Fibroblast of skin of right quadriceps (primary cell): ENCODE measurements at places on chromosomes 4 and X.

DNA sequence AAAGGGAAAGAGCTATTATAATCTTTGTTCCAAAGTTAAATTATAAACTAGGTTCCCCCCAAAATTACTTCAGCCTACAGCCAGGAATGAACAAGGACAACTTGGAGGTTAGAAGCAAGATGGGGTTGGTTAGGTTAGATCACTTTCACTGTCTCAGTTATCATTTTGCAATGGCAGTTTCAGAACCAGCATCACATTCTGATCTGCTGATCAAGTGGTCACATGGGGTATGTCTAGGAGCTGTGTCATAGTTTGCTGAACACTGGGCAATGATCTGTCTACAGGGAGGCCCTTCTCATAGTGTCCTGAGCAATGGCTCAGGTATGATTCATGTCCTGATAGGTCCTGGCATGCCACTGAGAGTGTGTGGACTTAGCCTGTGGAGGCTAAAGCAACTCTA lies 41.6 kb upstream of the XIAP start:
- DNase-seq, result no peak

- peak; percentile 19 for DNase-seq
Observed at GRCh38 chr4:10656988-10657387, 27.6 kb downstream of the CLNK start.

GRCh38 chr4:71270901-71271300 lies 67.9 kb upstream of the SLC4A4 start:
- DNase-seq, result peak; percentile 55

DNA sequence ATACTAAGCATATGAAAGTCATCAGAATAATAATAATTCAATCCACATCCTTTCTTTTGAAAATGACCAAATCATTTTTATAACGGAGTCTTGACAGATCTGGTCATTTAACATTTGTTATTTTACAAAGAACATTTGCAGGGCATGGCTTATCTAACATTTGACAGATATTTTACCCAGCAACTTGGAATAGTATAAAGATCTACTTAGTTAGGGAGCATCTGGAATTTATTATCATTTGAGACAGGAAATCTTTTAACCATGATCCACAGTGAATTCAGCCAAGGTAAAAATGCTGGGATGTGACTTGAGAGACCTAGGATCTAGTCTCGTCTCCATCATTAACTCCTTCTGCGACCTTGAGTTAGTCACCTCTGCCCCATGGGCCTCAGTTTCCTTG lies 22.4 kb downstream of the STARD8 start:
- peak; percentile 60 for DNase-seq

GRCh38 chrX:103554687-103555424 lies 30.5 kb upstream of the TCEAL4 start:
- peak; percentile 68 for DNase-seq

DNA sequence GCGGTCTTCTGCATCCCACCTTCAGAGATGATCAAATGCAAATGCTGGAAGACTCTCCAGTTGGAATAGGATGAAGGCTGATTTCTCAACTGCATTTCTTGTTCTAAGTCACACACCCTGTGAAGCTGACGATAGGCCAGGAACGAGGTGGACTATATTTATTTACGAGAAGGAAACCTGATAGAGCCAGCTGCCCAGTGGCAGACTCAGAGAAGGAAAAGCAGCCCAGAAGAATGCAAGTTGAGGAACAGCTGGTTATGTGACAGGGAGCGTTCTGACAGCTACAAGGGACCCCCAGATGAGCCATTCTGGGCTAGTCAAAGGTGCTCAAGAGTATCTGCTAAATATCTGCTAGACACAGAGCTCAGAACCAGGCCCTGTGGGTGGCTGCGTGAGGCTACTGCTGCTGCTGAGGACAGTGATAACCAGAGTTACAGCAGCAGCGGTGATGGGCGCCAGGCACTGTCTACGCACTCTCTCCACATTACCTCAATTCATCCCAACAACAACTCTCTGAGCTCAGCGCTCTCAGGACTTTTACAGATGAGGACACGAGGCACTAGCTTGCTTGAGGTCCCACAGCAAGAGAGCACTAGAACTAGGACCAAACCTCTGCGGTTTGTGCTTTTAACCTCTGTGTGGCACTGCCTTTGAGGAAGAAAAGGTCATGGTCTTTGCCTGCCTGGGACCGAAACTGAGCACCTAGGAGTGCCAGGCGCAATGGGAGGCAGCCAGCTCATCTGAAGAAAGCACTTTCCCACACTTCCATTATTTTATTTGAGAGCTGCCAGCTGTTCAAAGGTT lies 69.0 kb downstream of the GATB start:
- no peak for DNase-seq

DNA sequence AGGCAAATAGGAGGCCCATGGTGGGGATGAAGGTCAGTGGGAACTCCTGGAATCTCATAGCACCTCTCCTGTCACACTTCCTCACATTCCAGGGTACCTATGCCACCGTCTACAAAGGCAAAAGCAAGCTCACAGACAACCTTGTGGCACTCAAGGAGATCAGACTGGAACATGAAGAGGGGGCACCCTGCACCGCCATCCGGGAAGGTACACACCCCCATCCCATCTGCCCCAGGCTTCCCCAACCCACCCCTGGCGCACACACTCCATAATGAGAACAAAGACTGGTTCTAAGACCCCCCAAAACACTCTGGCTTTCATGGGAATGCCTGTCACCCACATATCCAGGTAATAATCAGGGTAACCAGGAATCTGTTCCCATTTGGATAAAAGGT lies 6.4 kb downstream of the CDK16 start:
- DNase-seq, result no peak

DNA sequence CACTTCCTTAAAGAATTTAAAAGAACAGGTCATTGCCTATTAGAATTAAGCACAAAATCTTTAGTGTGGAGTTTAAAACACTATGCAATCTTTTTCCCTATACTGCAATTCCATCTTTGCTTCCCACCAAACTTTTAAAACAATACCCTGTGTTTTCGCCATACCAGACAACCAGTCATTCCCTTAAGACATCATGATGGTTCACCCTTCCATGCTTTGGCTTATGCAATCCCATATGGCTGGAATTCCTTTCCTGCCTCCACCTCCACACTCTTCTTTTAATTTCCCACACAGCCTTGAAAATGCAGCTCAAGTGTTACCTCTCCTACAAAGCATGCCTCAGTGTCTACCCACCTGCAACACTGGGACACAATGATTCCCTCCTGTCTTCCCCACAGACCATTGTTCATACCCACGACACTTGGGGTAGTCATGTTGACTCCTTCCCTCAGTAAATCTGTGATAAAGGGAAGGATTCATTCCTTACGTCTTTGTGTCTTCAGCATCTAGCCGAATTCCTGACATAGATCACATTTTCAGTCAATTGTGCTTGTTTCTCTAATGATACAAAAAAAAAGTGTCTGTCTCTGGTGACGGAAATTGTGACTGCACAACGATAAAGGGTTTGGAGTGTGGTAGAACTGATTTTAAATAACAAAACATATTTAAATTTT lies 166.3 kb downstream of the FNIP2 start:
- DNase-seq, result peak; percentile 26

DNA sequence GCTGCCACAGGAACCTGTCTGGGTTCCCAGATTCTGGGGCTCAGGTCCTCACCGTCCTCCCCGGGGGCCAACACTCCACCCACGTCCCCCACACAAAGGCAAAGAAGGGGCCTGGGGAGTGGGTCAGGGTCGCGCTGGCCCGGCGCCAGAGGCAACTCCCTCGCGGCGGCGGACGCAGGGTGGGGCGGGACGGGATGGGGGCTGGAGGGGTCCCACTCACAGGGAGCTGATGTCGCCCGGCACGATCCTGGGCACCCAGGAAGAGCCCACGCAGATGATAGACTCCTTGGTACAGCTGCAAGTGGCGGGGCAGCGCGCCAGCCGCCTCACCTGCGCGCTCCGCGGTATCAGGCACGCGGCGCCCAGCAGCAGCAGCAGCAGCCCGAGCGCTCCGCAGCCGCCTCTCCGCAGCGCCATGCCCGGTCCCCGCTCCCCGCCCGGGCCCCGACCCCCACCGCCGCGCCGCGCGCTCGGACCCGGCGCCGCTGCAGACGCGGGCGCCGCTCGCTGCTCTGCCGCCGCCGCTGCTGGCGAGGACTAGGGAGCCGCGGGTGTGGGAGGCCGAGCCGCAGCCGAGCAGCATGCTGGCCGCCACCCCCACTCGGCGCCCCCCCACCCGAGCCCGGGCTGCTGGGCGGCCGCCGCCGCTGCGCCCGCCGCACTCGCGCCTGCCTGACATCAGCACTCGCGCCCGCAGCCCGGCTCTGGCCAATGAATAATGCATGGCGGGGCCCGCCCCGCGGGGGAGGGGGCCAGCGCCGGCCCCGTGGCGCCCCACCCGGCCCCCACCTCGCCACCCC lies at the start of gene LGI2:
Gene LGI2, minus strand, starts transcription at position 670 of the 800 bp plus-strand sequence. Its CDS starts 253 bp downstream, at position 417.
- DNase-seq, result peak; percentile 11

DNA sequence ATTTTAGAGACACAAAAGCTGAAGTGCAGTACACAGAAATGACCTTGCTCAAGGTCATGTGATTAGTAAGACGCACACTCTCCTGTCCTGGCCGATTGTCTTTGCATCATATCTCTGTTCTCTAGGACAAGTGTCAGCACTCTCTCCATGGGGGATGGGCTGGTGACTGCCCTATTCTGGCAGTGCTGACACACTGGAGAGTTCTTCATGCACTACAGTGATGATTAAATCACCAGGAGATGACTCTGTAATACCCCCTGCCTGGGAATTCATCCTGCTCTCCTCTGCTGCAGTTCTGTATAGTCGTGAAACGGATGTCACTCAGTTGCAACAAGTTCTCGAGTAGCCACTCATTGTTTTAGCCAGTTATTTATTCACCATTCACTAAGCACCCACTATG lies 5.3 kb upstream of the SHISA3 start:
- DNase-seq, result no peak

GRCh38 chr4:67581913-67582312 lies 23.4 kb downstream of the STAP1 start:
- DNase-seq, result no peak

- DNase-seq, result no peak
Observed at GRCh38 chrX:129800186-129800585, 20.4 kb downstream of the SASH3 start.

- no peak for DNase-seq
Observed at GRCh38 chr4:152364883-152365282, 171.0 kb downstream of the FBXW7 start.

- peak; percentile 0 for DNase-seq
Observed at GRCh38 chr4:67198727-67199126, 346.6 kb downstream of the CENPC start.

DNA sequence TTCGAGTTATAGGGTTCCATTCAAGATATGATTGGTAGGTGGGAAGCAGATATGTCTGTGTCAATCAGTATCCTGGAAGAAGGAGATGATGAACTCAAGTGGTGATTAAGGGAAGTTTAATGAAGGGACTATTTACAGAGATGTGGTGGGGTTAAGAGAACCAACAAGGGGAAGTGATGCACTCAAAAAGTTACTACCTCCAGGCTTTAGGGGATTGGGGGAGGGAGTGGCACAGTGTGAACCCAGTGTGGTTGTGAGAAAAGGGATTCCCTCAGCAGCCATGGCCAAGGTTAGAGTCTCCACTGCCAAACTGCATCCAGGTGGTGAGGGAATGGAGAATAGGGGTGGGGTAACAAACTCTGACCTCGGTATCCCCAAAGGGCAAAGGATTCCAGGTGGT lies 27.9 kb downstream of the PKD2 start:
- no peak for DNase-seq
